ENCODE measurements at places on chromosomes 6 and 20.

GRCh38 chr6:127199470-127199869 lies 67.2 kb upstream of the RNF146 start:
- no peak for DNase-seq

DNA sequence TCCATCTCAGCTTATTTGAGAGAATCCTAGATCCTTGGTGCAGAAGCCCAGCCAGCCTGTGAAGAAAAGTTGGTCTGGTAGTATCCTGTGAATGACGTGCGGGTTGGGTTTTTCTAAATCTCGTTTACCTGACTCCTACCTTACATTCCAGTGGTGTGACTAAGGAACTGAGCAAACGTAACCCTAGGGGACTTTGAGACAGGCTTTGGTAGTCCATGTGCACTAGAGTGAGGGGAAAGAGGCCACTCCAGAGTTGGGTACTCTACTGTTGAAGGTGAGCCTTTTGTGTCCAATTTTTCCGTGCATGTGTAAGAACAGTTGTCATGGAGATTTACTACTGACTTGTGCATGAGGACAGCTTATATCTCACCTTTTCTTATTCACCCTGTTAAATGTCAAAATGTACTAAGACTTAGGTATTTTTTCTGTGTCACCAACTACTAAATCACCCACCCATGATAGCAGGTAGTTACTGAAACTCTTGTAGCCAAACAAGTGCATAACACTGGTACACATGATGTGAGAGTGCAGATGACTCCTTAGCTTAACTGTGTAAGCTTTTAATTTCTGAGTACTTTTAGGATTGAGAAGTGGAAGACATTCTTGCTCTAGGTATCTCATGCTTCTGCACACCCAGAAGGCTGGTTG lies 26.3 kb upstream of the PLCG1 start:
- no peak for DNase-seq

DNA sequence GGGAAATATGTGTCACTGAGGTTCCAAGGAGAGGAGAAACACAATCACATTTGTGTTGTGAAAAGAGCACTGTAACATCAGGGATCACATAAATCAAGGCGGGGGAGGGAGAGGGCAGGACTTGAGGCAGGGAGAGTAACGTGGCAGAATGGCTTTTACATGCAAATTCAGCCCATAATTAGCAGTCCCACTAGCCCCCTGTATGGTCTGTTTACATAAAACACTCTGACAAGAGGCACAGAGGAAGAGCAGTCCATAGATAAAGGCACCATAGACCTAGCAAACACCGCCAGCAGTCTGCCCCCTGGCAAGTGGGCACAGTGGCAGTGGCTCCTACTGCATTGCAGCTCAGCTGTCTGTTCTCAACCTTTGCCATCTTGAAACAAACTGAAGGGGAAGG lies 82.7 kb downstream of the LYRM2 start:
- no peak for DNase-seq

DNA sequence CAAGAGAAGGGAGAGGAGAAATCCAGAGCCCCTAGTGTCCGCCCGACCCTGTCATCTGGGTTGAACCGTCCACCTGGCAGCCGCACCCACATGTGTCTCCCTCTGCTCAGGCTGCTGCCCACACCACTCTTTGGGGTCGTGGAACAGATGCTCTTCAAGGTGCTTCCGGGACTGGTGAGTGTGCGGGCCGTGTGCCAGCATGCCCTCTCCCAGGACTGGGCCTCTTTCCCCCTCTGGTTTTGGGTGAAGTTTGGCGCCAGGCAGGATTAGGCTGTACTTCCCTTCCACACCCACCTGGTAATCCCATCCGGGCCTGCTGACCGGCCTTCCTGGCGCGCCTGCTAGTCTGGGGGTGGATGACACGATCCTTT lies 7.9 kb downstream of the BPIFB3 start:
- DNase-seq: no peak

- no peak for DNase-seq
Observed at GRCh38 chr20:10250902-10251301, 32.3 kb downstream of the SNAP25 start.

DNA sequence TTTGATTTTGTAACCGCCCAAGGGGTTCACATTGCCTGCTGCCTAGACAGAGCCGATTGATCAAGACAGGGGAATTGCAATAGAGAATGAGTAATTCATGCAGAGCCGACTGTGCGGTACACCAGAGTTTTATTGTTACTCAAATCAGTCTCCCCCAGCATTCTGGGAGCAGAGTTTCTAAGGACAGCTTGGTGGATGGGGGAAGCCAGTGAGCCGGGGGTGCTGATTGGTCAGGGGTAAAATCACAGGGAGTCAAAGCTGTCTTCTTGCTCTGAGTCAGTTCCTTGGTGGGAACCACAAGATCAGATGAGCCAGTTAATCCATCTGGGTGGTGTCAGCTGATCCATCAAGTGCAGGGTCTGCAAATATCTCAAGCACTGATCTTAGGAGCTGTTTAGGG lies 60.0 kb upstream of the EZR start:
- DNase-seq: no peak

DNA sequence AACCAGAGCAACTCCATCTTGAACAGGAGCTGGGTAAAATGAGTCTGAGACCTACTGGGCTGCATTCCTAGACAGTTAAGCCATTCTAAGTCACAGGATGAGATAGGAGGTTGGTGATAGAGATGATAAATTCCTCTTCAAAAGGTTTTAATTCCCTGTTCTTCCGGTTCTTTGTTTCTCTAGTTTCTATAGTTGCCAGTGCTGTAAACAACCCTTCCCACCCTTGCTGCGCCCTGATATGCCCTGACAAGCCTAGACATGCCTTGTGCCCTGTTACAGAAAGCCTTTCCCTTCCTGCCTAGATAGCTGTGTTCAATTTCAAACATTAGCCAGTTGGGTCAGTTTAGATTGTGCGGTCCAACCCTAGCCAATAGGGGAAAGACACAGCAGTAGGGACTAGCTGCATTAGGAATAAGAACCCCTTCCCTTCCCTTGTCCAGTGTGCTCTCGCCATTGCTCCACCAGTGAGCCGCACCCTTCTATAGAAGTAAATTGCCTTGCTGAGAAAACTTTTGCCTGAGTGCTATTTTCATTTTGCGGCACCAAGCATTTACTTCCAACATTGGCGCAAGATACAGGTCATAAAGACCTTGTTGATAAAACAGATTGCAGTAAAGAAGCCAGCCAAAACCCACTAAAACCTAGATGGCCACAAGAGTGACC lies 52.5 kb upstream of the CCN2 start:
- no peak for DNase-seq

DNA sequence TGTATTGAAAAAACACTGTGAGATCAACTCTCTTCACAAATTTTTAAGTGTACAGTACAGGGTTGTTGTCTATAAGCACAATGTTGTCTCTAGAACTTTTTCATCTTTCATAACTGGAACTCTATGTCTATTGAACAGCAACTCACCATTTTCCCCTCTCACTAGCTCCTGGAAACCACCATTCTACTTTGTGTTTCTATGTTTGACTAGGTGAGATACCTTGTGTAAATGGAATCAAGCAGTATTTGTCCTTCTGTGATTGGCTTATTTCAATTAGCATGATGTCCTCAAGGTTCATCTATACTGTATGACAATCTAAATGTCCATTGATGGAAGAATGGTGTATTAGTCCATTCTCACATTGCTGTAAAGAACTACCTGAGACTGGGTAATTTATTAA lies 210.1 kb upstream of the FUT9 start:
- no peak for DNase-seq

DNA sequence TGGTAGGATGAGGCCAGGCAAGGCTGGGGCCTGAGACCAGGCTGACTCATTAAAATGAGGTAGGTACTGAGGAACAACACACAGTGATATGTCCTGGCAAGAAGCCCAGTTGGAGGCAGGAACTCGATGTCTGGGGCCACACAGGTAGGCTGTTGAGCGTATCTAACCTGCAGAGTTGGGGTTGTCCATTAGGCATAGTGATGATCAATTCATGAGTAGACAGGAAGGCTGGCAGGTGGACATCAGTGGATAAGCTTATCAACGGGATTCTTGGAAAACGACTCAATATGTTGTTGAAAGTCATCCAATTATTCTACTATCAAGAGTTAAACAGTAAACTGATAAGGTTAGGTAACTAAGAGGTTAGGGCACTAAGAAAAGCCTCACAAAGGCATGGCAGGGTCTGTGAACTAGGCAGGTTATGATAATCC lies 193.2 kb upstream of the COL21A1 start:
- DNase-seq: no peak

GRCh38 chr6:3371222-3371949 lies 85.5 kb downstream of the SLC22A23 start:
- no peak for DNase-seq

GRCh38 chr6:83436674-83437073 lies 5.8 kb upstream of the ME1 start:
- no peak for DNase-seq

DNA sequence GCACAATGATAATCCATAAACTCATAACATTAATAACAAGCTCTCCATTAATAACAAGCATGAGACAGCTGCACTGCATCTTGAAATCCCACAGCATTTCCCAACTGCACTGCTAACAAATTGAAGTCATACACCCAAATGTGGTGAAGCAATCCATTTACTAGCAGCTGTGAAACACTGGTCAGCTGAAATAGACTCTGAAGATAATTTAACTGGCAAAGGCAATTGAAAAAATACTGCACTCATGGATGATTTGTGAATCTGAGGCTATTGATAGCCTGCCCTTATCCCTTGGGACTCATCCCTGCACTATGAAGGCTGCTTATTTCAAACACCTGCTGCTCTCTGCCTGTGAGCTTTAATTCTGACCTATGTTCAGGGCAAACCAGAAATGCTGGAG lies 49.1 kb upstream of the PLCB1 start:
- DNase-seq: no peak

GRCh38 chr6:112786801-112787200 lies 439.7 kb downstream of the RFPL4B start:
- DNase-seq: no peak

DNA sequence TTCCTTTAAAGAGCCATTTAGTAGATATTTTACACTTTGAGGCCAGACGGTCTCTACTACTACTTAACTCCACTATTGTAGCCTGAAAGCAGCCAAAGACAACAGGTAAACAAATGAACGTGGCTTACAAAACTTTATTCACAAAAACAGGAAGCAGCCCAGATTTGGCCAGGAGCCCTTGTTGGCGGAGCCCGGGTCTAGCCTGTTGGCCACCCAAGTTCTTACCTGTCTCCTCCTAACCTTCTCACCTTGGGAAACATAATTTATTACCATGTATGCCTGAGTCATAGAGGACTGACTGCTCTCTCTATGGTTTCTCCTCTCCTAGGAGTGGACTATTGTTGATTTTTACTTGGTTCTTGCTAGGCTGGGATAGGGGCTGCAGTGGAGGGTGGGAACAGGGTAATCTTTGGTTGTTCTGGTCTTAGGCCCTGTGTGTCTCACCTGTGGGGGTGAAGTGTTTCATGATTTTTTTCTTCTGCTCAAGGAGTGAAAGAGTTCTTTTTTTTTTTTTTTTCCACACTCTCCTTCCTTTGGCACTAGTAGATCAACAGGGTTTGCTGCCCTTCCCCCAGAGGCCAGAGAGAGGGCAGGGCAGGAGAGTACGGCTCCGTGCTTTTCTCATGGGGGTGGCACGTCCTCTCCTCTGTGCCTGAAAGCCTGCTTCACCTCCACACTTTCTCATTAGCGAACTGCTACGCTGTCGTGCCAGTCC lies 90.0 kb downstream of the RPP40 start:
- no peak for DNase-seq

- DNase-seq: peak; percentile 96
Observed at GRCh38 chr6:32081168-32081990, 27.8 kb downstream of the TNXB start.

GRCh38 chr20:9286501-9287461 lies 217.9 kb downstream of the PLCB4 start:
- DNase-seq: no peak

- DNase-seq: no peak
Observed at GRCh38 chr20:48336597-48336996, 491.2 kb downstream of the PREX1 start.

DNA sequence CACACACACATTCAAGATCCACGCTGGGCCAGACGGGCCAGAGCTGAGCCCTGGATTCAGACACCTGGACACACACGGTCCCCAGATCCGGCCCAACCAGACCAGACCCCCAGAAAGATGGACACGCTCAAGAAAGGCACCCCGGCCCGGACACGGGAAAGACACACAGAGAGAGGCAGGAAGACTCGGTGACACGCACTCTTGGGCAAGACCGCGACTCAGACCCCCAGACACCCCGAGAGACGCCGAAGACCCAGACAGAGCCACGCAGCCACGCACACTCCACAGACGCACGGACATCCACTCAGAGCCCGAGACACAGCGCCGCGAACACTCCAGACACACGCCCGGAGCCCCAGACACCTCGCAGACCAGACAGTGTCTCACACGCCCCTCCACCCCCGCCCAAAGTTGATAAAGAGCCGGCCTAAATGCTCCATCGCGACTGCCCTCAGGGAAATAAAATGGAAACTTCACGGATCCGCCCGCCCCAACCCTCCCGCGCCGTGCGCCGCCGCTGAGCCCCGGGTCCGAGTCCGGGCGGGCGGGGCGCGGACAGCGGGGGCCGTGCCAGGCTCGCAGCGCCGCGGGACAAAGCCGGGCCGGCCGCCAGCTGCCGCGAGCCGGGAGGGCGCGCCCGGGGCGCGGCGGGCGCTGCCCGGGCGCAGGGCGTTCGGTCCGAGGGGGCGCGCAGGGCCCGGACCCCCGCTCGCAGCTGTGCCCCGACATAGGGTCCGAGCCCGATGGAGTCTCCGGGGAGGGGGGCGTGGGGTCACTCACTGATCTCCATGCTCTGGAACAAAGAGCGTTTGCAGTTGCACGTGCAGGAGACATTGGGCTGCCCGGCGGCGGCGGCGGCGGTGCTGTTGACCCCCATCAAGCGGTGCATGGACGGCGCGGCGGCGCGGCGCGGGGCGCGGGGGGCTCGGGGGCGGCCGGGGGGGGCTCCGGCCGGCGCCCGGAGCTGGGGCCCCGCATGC lies 831 bp downstream of the PMEPA1 start:
- peak; percentile 50 for DNase-seq

GRCh38 chr6:150196942-150197745 lies 54.3 kb downstream of the PPP1R14C start:
- no peak for DNase-seq

- peak; percentile 85 for DNase-seq
Observed at GRCh38 chr6:31776989-31777666, at the start of gene VWA7. Gene VWA7, minus strand, starts transcription at chr6:31777328. Its CDS starts 549 bp downstream, at chr6:31776779.

DNA sequence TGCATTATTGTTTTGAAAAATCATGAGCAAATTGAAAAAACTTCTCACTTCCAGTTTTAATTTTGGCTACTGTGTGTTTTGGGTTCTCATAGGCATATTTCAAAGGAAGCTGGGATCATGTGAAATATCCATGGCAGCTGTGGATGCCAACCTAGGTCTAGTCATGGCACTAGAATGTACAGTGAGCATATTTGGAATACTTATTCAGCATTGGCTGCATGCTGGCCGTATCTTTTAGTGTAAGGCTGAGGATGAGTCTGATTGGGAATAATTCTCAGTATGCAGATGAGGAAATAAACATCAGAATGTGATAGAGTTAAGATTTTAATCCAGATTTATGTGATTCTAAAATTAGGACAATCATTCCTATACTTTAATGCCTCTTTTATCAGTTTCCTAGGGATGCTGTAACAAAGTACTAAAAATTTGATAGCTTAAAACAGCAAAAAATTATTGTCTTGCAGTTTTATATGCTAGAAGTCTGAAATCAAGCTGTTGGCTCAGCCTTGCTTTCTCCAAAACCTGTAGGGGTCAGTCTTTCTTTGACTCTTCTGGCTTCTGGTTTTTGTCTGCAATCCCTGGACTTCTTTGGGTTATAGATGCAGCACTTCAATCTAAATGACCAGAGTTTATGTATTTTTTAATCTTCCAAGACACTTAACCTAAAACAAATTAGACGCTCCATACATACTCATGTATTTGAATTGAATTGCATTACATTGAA lies 37.7 kb upstream of the DEFB112 start:
- DNase-seq: peak; percentile 25

All from HTR-8/SVneo (cell line).